B cell (primary cell): ENCODE measurements at places on chromosomes 2 and 18. TPM values are rescaled to one million over a fixed set of nuclear protein-coding genes. Genes with fewer than 3 reads are reported as not detected.

- H3K27me3 ChIP-seq, result no peaks in the 10 kb centered on the region
- DNase-seq, result no peak
- no peaks in the 10 kb centered on the region for H3K36me3 ChIP-seq
- peak overlapping the region; percentile 95 for H3K27ac ChIP-seq
- H3K4me1 ChIP-seq, result peaks cover 54% of the 10 kb centered on the region
Observed at GRCh38 chr2:96147593-96148201, 2.5 kb upstream of the DUSP2 start.

DNA sequence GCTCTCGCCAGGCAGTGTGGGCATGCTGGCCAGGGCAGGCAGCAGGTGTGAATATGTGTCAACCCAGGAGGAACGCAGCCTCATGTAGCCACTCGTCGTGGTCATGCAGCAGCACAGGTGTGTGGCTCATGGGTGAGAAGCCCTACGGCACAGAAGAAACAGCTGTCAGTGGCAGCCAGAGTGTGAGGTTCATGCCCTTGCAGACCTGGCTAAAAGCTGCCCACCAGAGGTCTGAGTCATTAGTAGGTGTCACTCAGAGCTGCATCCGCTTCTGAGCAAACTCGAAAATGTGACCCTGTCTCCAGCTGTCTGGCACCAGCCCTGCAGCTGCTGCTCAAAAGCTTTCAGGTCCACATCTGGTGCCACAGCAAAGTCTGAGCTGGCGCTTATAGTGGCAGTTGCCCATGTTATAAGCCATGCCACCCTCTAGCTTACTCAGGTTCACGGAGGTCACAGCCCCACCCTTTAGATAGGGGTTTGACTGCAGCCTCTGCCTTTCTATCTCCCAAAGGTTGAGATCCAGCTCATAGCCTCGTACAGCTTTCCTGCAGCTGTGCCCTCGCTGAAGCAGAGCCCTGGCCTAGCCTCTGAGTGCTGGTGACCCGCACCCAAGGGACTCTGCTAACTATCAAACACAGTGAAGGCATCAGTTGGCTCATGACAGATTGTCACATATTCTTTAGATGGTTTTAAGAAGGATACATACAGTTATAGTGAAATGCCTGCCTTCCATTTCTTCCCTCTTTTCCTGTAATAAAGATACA is 195.0 kb downstream of the CCDC102B start:
- no peak overlapping the region for H3K4me3 ChIP-seq
- H3K27me3 ChIP-seq, result no peaks in the 10 kb centered on the region
- H3K4me1 ChIP-seq, result no peaks in the 10 kb centered on the region
- H3K36me3 ChIP-seq, result no peaks in the 10 kb centered on the region
- no peak overlapping the region for H3K27ac ChIP-seq
- no peak for DNase-seq

DNA sequence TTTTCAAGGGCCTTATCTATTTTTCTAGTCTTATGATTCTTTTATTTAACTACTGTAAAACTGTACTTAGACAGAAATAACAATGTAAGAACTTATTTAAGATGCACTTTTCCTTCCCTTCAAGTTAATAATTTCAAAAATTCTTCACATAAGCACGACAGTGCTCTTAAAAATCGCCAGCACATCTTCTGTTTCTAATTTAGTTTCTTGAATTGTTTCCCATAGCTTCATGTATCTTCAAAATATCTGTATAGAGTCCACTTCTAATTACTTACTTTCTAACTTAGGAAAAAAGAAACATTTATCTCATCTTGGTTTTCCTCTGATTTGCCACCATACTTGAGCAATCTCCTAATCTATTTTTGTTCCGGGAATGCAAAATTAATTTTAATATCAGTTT is 196.1 kb downstream of the BABAM2 start:
- no peak for DNase-seq
- no peaks in the 10 kb centered on the region for H3K27me3 ChIP-seq
- H3K4me1 ChIP-seq, result no peaks in the 10 kb centered on the region
- H3K4me3 ChIP-seq, result no peak overlapping the region

GRCh38 chr2:205860885-205861284 is 178.6 kb downstream of the NRP2 start:
- no peak overlapping the region for H3K27ac ChIP-seq
- no peaks in the 10 kb centered on the region for H3K36me3 ChIP-seq
- DNase-seq, result no peak
- no peak overlapping the region for H3K4me3 ChIP-seq

DNA sequence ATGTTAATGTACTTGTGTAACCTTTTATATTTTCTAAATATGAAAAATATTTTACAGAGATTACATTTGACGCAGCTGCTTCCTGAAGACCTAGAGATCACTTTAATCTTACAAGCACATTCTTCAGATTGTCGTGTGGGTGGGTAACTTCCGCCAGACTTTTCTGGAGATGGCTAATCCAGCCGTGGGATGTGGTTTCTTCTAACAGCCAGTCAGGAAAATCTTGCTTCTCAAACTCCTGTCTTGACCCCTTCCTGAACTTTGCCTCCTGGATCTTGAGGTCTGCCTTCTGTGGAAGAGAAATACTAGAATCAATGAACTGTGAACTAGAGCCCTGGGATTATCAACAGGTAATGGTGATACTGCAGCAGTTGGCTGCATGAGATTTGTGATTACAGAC is 401.6 kb upstream of the TNP1 start:
- no peak overlapping the region for H3K4me3 ChIP-seq
- no peaks in the 10 kb centered on the region for H3K4me1 ChIP-seq
- no peak for DNase-seq
- H3K27ac ChIP-seq, result no peak overlapping the region
- peaks cover 3% of the 10 kb centered on the region for H3K27me3 ChIP-seq
- H3K36me3 ChIP-seq, result no peaks in the 10 kb centered on the region

GRCh38 chr2:58638256-58638805 is 397.2 kb upstream of the FANCL start:
- no peaks in the 10 kb centered on the region for H3K27me3 ChIP-seq
- no peak overlapping the region for H3K27ac ChIP-seq
- DNase-seq, result no peak

DNA sequence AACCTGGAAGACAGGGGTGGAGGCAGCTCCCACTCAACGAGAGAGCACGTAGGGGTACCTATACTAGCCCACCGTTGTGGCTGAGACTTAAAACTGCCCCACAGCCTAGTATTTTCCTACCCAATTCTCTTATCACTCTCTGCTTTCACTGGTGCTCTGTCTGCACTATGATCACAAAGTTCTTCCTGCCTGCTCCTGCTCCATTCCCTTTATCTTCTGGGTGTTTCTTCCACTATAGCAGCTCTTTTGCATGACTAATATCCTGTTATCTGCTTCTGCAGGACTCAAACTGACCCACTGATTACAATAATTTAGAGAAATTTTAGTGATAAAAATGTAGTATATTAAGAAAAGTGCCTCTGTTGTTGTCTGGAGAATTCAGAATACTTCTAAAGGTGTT is 184.8 kb downstream of the LRP1B start:
- no peaks in the 10 kb centered on the region for H3K27me3 ChIP-seq
- no peaks in the 10 kb centered on the region for H3K4me1 ChIP-seq
- no peak overlapping the region for H3K27ac ChIP-seq
- DNase-seq, result no peak
- no peaks in the 10 kb centered on the region for H3K36me3 ChIP-seq
- no peak overlapping the region for H3K4me3 ChIP-seq

The CCDC85A gene
- total RNA-seq, result not detected in 2 replicates

The IL1RL1 gene
- not detected in 2 replicates for total RNA-seq

The ASAP2 gene
- not detected in 2 replicates for total RNA-seq
